ENCODE measurements at places on chromosomes 2 and 18.

DNA sequence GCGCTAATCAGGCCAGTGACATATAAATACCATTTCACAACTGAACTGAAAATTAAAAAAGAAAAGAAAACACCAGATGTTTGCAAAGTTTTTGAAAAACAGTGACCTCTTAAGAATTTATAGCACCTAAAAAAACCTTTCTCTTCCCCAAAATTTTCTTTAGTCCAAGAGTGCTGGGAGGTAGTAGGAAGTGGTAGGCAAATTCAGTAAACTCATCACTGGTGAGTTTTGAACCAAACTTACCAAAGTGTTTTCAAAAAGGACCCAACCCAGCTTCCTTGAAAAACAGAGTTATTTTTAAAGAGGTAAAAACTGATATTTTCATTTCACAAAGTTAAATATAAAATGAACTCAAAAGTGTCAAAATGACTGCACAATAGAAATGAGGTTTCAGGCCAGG lies 90.4 kb downstream of the TMEM247 start:
- DNase-seq = no peak

GRCh38 chr2:206979922-206980321 lies 40.6 kb downstream of the CPO start:
- no peak for DNase-seq

- DNase-seq = no peak
Observed at GRCh38 chr18:79697976-79698375, 18.4 kb downstream of the CTDP1 start.

DNA sequence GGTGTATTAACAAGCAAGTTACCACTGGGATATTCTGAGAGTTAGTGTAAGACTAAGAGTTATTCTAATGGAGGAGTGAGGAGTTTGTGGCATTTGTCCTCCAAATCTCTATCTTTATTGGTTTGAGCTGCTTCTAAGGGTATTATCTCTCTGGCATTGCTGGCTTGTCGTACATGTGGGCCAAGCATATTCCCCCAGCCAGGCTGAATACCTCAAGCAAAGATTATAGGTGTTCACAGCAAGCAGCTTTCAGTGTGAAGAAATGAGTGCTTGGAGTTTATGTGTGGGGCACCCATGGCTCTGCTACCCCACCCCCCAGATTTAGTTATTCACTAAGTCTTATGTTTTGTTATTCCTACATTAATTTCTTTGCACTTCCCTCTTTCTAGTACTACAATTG lies 193.6 kb upstream of the FANCL start:
- no peak for DNase-seq

DNA sequence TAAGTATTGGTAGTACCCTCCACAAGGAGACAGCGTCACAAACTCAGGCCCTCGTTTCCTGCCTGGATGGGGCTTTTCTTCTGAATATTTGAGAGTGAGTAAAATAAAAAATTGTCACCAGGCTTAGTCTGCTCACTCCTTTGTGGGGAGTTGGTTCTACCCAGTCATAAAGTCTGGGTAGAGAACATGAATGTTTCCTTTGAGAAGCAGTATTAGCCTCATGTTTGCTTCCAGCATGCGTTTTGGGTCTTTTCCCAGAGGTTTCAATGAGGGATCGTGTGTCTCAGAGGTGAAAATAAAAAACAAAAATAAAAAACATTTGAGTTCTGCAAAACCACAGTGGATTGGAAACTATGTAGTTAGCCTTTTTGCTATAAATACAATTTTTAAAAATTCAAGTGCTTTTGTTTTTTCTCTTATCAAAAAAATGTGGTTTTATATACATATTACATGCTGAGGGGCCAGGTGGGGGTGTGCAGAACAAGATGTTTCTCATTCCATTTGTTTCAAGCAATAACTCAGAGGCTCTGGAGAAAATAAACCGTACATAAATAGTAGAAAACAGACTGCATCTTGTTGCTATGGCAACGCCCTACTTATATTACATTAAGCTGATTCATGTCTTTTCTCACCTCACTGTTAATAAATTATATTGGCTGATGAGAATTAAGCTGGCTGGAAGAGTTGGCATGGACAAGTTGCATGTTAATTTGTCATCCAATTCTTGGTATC lies 225.4 kb upstream of the FBXO11 start:
- no peak for DNase-seq

DNA sequence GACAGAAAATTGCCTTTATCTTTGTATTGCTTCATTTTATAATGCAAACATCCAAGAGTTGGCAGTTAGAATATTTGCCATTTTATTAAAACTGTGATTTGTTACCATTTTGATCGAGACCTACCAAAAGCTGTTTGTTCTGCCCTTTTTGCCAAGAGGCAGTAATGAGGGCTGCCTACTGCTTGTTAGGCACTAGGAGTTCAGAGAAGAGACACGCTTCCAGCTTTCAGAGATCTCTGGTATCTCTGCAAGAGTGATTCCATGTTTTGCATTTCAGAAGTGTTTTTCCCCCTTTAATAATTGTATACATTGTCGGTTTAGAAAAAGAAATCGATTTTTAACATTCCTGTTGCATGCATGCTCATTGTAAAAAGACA lies 628 bp downstream of the MRPL30 start:
- no peak for DNase-seq

- no peak for DNase-seq
Observed at GRCh38 chr2:184449760-184450159, 148.6 kb upstream of the ZNF804A start.

DNA sequence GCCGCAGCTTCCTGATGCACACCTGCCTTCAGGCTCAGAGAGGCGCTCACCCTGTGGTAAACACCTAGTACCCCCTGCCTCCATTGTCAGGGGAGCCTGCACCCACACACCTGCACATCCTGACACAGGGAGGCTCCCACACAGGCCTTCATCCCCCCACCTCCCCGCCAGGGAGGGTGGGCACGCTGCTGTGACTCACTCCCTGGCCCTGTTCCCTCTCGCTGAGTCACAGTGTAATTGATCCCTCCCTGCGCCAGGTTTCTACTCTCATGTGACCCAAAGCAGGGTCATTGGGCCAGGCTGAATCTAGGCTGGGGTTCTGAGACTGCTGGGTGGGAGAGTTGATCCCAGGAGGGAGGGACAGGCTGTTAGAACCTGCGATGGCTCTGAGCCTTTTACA lies 8.5 kb upstream of the CELF4 start:
- no peak for DNase-seq

GRCh38 chr18:2884706-2885285 lies 38.0 kb downstream of the EMILIN2 start:
- no peak for DNase-seq

GRCh38 chr2:226411205-226411604 lies 388.4 kb downstream of the IRS1 start:
- no peak for DNase-seq

DNA sequence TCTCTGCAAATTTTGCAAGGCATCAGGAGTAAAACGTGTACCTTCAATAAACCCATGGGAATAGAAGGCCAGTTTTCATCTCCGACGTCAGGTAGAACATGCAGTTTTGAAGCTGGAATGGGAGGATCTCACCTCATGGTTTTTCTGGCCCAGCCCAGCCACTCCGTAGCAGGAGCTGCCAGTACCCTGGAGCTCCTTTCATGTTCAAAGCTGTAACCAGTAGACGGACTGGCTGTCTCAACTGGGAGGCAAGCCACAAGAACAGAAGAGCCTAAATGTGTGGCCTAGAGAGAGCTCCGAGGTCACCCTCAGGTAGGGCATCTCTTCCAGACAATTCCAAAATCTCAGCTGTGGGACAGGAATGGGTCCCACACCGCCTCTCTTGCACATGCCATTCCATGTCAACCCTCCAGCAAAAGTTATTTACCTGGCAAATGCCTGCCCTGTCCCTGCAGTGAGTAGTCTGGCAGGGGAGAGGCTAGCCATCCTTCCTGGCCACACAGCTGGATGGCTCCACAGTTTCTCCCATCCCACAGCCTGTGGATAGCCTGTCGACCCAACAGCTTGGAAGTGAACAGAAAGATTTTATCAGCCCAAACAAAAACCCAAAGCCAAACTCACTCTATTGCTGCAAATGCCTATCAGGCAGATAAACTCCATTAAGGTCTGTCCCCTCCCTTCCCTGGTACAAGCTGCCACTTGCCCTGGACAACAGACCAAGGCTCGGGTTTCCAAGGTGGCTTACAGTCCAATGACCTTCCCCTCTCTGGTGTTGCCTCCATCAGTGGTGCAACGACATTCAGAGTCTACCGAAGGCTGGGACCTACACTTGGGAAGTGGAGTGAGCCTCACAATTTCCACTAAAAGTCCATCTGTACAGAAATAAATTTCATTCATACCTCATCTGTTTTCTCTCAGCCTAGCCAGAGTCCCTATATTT lies 27.8 kb downstream of the CRACDL start:
- DNase-seq = no peak

- no peak for DNase-seq
Observed at GRCh38 chr2:76958749-76959148, 563.4 kb downstream of the LRRTM4 start.

DNA sequence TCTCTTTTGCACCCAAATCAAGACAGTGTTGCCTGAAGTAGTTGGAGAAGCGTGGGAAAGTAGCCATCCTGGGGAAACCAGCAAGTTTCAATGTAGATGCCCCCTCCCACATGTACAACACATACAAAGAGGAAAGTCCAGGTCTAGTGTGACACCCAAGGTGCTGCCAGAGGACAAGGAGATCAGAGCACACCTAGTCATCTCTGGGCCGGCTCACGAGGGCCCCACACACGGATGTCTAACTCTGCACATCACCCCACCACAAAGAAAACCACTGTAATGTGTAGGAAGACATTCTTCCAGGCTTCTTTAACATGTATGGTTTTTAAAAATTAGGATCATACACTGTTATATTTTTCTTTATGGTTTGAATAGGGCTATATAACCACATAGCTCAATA lies 21.6 kb downstream of the PARD6G start:
- no peak for DNase-seq

DNA sequence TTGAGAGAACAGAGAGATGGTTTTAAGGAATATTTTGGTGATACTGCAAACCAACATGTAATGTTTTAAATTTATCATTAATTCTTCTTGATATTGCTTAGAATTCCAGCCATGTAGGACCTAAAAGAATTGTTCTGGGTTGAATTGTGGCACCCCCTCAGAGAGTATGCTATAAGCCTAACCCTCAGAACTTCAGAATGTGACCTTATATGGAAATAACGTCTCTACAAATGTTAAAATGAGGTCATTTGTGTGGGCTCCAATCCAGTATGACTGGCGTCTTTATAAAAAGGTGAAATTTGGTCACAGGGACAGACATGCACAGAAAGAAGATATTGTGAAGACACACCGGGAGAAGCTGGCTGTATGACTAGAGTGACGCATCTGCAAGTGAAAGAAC lies 193.6 kb downstream of the NRXN1 start:
- DNase-seq = no peak

GRCh38 chr18:48929212-48929612 lies 21.6 kb downstream of the SMAD7 start:
- no peak for DNase-seq

GRCh38 chr2:71494523-71495155 lies 41.3 kb downstream of the DYSF start:
- no peak for DNase-seq

DNA sequence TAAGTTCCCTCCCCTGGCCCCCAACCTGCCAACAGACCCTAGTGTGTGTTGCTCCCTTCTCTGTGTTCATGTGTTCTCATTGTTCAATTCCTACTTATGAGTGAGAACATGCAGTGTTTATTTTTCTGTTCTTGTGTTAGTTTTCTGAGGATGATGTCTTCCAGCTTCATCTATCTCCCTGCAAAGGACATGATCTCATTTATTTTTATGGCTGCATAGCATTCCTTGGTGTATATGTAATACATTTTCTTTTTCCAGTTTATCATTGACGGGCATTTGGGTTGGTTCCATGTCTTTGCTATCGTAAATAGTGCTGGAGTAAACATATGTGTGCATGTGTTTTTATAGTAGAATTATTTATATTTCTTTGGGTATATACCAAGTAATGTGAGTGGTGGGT lies 602.2 kb downstream of the DSC3 start:
- no peak for DNase-seq

DNA sequence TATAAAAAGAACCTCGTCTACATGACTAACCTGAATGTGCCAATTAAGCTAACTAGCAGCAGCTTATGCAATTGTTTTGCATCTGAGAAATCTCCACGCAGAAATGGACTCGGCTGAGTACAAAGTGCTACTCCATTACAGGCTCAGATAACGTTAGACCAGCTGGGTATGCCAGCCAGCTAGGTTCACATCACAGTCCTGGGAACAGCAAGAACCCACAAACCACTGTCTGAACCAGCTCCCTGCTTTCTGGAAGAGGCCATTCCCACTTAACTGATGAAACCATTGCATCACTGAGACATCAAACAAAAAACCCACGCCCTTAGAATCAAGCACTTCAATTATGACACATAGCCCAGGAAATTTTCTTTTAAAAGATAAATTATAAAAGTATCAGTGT lies 202.7 kb downstream of the CYRIA start:
- no peak for DNase-seq

GRCh38 chr18:7633171-7633570 lies 66.1 kb downstream of the PTPRM start:
- DNase-seq = no peak

- DNase-seq = no peak
Observed at GRCh38 chr2:136920652-136921333, 155.4 kb downstream of the THSD7B start.

- no peak for DNase-seq
Observed at GRCh38 chr2:102065675-102066252, 74.0 kb downstream of the IL1R2 start.

DNA sequence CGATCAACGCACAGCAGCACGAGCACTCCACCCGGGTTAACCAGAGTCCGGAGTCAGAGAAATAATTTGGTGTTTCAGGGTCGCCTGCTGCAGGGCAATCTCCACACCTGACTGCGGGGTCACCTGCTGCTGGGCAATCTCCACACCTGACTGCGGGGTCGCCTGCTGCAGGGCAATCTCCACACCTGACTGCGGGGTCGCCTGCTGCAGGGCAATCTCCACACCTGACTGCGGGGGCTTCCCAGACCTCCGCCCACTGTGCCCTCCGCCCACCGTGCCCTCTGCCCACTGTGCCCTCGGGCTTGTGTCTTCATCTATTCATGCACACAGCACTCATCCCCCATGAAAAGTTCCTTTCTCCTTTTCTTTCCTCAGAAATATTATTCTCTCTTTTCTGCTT lies 500.2 kb upstream of the SALL3 start:
- no peak for DNase-seq

All from CD8-positive, alpha-beta memory T cell (primary cell).